ENCODE measurements at places on chromosomes 4 and X. TPM values are rescaled to one million over a fixed set of nuclear protein-coding genes. Genes with fewer than 3 reads are reported as not detected.

Gene XAGE1A
- not detected for total RNA-seq

Gene TCEAL7
- 2.6 TPM for total RNA-seq

DNA sequence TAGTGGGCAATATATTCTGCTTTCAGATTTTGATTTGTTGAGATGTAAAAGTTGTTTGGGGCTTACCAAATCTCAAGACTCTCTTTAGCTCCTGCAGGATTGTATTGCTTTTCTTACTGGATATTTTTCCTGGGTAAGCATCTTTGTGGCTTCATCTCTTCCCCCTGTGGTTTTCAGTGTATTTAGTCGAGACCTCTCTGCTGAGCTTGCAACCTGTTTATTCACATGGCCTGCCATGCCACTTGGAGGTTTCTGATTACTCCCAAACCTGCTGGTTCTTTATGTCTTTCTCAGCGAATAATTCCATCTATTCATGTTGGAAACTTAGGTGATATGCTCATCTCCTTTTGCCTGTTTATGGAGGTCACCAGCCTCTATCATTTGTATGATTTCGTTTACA, 10.9 kb downstream of the CCNG2 start:
- no peak overlapping the region for H3K27ac ChIP-seq
- DNase-seq: no peak
- no peak overlapping the region for H3K4me3 ChIP-seq
- H3K27me3 ChIP-seq: no peaks in the 10 kb centered on the region
- H3K36me3 ChIP-seq: peaks cover 80% of the 10 kb centered on the region

DNA sequence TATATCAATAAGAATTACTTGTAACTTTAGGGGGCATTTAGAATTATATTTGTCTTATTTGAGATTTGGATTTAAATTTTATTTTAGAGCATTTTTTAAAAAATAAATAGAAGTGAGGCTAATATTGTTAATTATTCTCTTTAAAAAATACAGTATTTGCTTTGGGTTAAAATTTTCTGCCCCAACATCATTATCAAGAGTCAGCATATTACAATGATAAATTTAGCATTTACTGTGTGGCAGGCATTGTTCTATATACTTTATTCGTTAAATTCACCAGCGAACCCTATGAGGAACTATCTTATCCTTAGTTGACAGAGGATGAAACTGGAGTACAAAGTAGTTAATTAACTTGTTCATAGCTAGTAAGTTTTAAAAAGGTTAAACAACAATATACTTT, 34.0 kb downstream of the UBE2K start:
- H3K4me1 ChIP-seq: peaks cover 4% of the 10 kb centered on the region
- no peak overlapping the region for H3K27ac ChIP-seq
- H3K36me3 ChIP-seq: peaks cover 13% of the 10 kb centered on the region
- DNase-seq: no peak
- H3K27me3 ChIP-seq: no peaks in the 10 kb centered on the region
- no peak overlapping the region for H3K4me3 ChIP-seq

- H3K36me3 ChIP-seq: no peaks in the 10 kb centered on the region
- H3K4me1 ChIP-seq: no peaks in the 10 kb centered on the region
- H3K4me3 ChIP-seq: no peak overlapping the region
- no peaks in the 10 kb centered on the region for H3K27me3 ChIP-seq
- DNase-seq: no peak
Measured at GRCh38 chr4:181488926-181489325, 754.3 kb upstream of the TENM3 start.

Gene AMBN
- total RNA-seq: not detected

DNA sequence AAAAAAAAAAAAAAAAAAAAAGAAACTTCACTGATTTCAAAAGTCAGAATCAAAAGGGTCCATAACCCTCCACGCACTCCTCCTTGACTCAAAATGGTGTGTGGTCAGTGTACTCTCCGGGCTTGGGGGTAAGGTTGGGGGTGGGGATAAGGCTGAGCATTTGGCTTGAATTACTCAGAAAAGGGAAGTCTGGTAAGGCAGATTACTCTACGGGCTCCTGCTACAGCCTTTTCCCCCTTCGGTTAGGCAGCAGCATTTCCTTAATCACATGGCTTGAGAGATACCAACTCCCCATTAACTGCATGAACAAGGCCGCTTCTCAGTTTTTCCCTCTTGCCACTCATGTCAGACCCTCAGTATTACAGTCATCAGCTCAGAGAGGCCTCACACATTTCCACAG, 135.4 kb upstream of the DUSP21 start:
- H3K4me3 ChIP-seq: no peak overlapping the region
- no peaks in the 10 kb centered on the region for H3K4me1 ChIP-seq

- H3K4me3 ChIP-seq: no peak overlapping the region
- DNase-seq: peak; percentile 27
- no peaks in the 10 kb centered on the region for H3K4me1 ChIP-seq
Measured at GRCh38 chrX:106144755-106145639, 23.1 kb upstream of the PWWP3B start.

DNA sequence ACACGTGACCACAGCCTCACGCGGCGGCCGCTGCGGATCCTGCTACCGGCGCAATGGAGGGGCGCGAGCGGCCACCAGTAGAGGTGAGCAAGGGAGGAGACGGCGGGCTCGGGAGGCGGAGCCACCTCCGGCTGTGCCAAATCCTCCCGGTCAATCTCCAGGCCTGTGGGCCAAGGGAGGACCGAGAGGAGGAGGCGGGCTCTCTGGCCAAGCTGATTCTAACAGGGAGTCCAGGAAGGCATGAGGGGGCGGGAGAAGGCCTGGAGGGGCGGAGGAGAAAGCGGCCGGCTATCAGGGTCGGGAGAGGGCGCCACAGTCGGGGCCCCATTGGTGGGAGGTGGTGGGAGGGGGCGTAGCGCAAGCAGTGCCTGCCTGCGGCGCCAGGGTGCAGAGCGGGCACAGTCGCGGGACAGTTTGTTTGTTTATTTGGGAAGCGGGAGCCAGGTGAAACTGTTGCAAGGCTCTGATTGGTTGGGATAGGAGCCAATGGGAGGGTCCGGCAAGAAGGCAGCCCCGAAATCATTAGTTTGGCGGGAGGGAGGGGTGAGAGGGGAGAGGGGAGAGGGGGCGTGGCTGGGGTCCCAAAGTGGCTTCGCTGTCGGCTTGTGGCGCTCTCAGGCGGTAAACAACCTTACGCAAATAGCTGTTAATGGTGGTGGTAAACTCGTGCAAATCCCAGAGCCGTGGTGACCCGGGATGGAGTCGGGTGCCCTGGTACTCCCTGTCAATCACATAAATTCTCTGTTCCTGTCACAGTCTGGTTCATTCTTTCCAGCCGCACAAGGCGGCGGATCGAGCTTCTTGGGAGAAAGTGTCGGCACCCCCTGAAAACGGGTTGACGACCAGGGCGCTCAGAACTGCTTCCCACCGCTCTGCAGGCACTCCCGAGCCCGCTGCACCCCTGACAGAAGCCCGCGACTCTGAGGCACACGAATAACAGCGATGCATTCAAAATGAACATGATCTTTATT, at the start of gene IRS4:
TSS of gene IRS4 (minus strand) at position 55 of the 971 bp plus-strand sequence.
- no peaks in the 10 kb centered on the region for H3K36me3 ChIP-seq
- peak; percentile 72 for DNase-seq
- H3K4me3 ChIP-seq: peak within 1 kb of the TSS; percentile 44
- no peak within 1 kb of the TSS for H3K27ac ChIP-seq
- H3K4me1 ChIP-seq: peaks cover 12% of the 10 kb centered on the region

GRCh38 chr4:107317611-107318010, 281.5 kb upstream of the DKK2 start:
- DNase-seq: no peak
- H3K4me3 ChIP-seq: no peak overlapping the region
- no peak overlapping the region for H3K27ac ChIP-seq
- no peaks in the 10 kb centered on the region for H3K4me1 ChIP-seq
- H3K27me3 ChIP-seq: no peaks in the 10 kb centered on the region

GRCh38 chr4:113288696-113289095, 239.2 kb downstream of the ANK2 start:
- no peaks in the 10 kb centered on the region for H3K4me1 ChIP-seq
- DNase-seq: peak; percentile 8
- no peaks in the 10 kb centered on the region for H3K36me3 ChIP-seq
- H3K27ac ChIP-seq: no peak overlapping the region

DNA sequence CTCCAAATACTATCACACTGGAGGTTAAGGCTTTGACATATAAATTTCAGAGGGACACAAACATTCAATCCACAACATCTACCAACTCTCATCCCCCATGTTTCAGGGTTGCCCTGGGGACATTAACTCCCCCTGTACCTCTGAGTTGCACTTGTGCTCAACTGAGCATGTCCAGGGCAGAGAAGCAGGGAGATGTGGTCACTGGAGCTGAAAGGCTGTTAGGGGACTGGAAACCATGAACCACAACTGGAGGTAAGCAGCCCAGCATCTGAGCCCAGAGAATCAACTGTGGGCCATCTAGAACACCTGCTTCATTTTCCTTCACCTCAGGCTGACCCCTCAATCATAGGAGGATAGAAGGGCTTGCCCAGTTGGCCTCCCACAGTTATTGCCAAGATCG, 641.1 kb downstream of the MID1IP1 start:
- DNase-seq: no peak
- H3K36me3 ChIP-seq: no peaks in the 10 kb centered on the region
- H3K27me3 ChIP-seq: no peaks in the 10 kb centered on the region
- H3K4me3 ChIP-seq: no peak overlapping the region
- H3K4me1 ChIP-seq: no peaks in the 10 kb centered on the region

Gene PLAC8
- total RNA-seq: 14.3 TPM

GRCh38 chrX:50448565-50448964, 22.1 kb downstream of the DGKK start:
- peaks cover 19% of the 10 kb centered on the region for H3K27me3 ChIP-seq
- H3K4me3 ChIP-seq: no peak overlapping the region
- DNase-seq: no peak
- no peak overlapping the region for H3K27ac ChIP-seq

GRCh38 chr4:87551361-87551760, 22.2 kb upstream of the SPARCL1 start:
- no peaks in the 10 kb centered on the region for H3K27me3 ChIP-seq
- H3K27ac ChIP-seq: no peak overlapping the region
- no peak overlapping the region for H3K4me3 ChIP-seq
- no peaks in the 10 kb centered on the region for H3K4me1 ChIP-seq

- H3K36me3 ChIP-seq: peaks cover 71% of the 10 kb centered on the region
- H3K4me3 ChIP-seq: no peak overlapping the region
- H3K27me3 ChIP-seq: no peaks in the 10 kb centered on the region
- DNase-seq: no peak
Measured at GRCh38 chrX:51899741-51900140, 6.3 kb downstream of the MAGED1 start.

GRCh38 chr4:150986085-150986484, 29.0 kb downstream of the LRBA start:
- no peak for DNase-seq
- no peak overlapping the region for H3K27ac ChIP-seq
- no peaks in the 10 kb centered on the region for H3K27me3 ChIP-seq
- no peaks in the 10 kb centered on the region for H3K4me1 ChIP-seq

DNA sequence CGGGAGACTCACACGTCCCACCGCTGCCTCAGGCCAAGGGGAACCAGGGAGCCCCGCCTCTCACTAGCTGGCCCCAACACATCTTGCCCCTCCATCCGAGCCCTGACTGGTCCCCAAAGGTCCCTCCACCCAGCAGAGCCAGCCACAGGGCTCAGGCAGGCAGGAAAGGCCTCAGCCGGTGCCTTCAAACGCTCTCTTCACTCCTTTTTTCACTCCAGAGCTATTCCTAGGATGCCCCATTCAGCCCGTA, 1.5 kb upstream of the ARHGAP4 start:
- DNase-seq: no peak
- H3K4me1 ChIP-seq: peaks cover 48% of the 10 kb centered on the region
- peaks cover 35% of the 10 kb centered on the region for H3K36me3 ChIP-seq

Gene PRR32
- total RNA-seq: not detected

- no peak overlapping the region for H3K4me3 ChIP-seq
- H3K27ac ChIP-seq: no peak overlapping the region
- H3K4me1 ChIP-seq: no peaks in the 10 kb centered on the region
- H3K27me3 ChIP-seq: no peaks in the 10 kb centered on the region
- DNase-seq: no peak
Measured at GRCh38 chrX:8864161-8864560, 63.0 kb upstream of the FAM9A start.

Gene BMPR1B
- 11.0 TPM for total RNA-seq

Gene TGIF2LX
- total RNA-seq: not detected

GRCh38 chrX:55801811-55802210, 84.3 kb downstream of the RRAGB start:
- H3K4me3 ChIP-seq: no peak overlapping the region
- no peaks in the 10 kb centered on the region for H3K36me3 ChIP-seq
- H3K27ac ChIP-seq: no peak overlapping the region
- H3K27me3 ChIP-seq: no peaks in the 10 kb centered on the region
- DNase-seq: no peak

Gene OPRPN
- not detected for total RNA-seq

Gene TMPRSS11D
- total RNA-seq: not detected

DNA sequence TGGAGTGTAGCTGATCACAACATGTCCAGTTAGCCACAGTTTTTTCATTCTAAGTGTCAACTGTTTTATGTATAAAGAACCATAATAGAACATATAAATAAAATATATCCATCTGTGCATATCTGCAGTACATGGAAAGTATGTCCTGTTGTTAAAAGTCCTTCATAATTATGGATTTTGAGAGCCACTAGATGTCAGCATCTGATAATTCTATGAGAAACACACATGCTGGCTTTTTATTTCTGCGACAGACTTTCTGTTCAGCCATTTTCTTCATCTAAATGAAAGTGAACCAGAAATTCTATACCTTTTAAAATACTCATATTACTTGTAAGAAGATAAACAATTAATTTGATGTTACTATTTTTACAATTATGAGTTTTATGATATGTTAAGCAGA, 251.5 kb downstream of the GPM6A start:
- DNase-seq: no peak
- H3K27me3 ChIP-seq: no peaks in the 10 kb centered on the region
- H3K36me3 ChIP-seq: no peaks in the 10 kb centered on the region
- H3K4me3 ChIP-seq: no peak overlapping the region
- H3K4me1 ChIP-seq: no peaks in the 10 kb centered on the region
- no peak overlapping the region for H3K27ac ChIP-seq

Gene C1QTNF7
- total RNA-seq: 73.2 TPM

DNA sequence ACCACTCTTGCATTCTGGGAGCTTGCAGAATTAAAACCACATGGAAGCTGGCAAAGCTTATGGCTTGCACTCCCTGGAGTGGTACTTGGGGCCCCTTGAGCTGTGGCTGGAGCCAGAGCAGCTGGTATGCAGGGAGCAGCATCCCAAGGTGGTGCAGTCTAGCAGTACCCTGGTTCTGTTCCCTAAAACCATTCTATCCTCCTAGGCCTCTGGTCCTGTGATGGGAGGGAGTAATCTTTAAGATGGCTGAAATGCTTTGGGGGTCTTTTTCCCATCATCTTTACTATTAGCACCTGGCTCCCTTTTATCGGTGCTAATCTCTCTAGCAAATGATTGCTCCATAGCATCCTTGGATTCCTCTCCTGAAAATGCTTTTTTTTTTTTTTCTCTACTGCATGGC, 56.1 kb downstream of the MAGEB17 start:
- H3K27ac ChIP-seq: no peak overlapping the region
- H3K4me1 ChIP-seq: no peaks in the 10 kb centered on the region
- no peaks in the 10 kb centered on the region for H3K36me3 ChIP-seq
- DNase-seq: no peak
- H3K27me3 ChIP-seq: no peaks in the 10 kb centered on the region

Gene PDGFRA
- 44.6 TPM for total RNA-seq

GRCh38 chr4:1249731-1250526, 999 bp upstream of the CTBP1 start:
- H3K4me1 ChIP-seq: peaks cover 54% of the 10 kb centered on the region
- H3K27ac ChIP-seq: peak overlapping the region; percentile 97
- H3K36me3 ChIP-seq: peaks cover 7% of the 10 kb centered on the region

Gene CABS1
- not detected for total RNA-seq

Gene SFRP2
- total RNA-seq: 6.7 TPM

- H3K4me1 ChIP-seq: peaks cover 15% of the 10 kb centered on the region
- no peak overlapping the region for H3K27ac ChIP-seq
- no peaks in the 10 kb centered on the region for H3K27me3 ChIP-seq
- no peak overlapping the region for H3K4me3 ChIP-seq
- H3K36me3 ChIP-seq: no peaks in the 10 kb centered on the region
Measured at GRCh38 chr4:122728856-122729255, 3.6 kb upstream of the BBS12 start.
